AG04449 (cell line): ENCODE measurements at places on chromosomes 2 and 18.

DNA sequence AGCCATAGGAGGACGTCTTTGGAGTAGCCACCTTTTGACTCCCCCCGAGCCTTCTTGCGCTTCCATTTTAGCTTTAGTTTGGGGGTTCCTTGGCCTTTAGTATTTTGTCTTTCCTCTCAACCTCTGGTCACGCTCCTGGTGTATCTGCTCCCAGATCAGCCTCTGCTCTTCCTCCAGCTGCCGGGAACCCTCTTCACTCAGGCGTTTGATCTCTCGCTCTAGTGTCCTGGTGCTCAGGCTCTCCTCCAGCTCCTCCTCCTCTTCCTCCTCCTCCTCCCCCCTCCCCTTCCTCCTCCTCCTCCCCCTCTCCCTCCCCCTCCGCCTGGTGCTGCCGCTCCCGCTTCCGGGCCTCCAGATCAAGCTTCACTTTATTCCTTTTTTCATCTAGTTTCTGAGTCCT lies 1082.3 kb upstream of the TMEFF2 start:
- no peak for DNase-seq

DNA sequence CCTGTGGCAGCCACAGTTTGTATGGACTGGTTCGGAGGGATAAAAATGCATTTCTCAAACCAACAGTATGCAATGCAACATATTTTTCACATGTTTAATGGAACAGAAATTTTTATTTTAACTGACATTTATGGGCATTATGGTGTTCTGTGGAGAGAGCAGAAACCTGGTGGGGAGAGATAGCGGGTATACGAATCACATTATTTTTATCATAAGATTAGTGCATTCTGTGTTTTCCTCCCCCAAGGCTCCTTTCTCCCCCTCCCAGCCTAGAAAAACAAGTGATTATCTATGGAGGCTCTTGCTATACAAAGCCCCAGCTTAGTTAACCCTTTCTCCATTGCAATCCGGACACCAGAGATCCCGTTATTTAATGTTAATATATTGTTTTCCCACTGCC lies 289.8 kb upstream of the PIK3C3 start:
- no peak for DNase-seq

DNA sequence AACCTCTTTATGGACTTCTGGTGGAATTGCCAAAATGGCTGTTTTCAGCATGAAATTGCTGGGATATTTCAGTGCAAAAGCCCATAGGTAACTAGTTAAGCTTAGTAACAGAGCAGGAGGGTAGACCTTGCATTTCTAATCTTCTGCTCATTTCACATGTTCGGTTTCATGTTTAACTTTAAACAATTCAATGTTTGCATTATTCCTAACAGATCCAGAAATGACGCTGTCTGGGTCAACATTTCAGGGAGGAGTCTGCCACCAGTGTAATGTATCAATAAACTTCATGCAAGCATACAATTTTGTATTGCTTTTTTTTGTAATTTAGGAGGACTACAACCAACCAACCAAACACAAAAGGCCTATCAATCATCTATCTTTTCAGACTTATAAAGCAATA lies 22.4 kb downstream of the CABYR start:
- no peak for DNase-seq

DNA sequence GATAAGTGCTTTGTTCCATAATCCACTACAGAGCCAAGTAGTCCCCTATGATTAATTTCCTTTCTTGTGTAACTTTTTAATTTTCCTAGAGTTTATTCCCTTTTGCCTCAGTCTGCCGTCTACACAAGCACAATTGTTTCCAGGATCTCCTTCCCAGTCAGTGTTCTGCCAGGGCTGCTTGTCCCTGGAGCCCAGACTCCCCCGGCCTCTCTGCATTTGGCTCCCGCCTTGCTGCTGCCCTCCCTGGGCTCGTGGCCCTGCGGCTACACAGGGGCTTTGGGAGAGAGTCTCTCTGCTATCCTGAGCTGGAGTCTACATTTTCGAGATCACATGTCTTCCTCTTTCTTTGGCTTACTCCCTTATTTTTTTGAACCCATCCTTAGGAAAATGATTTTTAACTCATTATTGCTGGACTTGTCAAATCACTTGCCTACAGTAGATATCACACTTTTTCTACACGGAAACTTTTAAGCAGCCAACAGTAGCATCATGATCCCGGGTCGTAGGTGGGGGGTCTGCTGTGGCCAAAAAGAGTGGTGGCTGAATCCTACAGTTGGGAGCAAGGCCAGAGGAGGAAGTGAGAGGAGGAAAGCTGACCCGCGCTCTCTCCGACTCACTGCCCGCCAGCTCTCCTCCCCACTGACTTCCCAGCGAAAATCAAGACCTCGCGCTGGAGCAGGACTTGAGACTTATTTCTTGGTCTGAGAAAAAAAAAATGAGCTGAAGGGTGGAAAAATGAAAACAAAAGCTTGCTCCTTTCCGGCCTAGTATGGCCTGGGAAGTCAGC lies 9.4 kb downstream of the FBLN7 start:
- no peak for DNase-seq

DNA sequence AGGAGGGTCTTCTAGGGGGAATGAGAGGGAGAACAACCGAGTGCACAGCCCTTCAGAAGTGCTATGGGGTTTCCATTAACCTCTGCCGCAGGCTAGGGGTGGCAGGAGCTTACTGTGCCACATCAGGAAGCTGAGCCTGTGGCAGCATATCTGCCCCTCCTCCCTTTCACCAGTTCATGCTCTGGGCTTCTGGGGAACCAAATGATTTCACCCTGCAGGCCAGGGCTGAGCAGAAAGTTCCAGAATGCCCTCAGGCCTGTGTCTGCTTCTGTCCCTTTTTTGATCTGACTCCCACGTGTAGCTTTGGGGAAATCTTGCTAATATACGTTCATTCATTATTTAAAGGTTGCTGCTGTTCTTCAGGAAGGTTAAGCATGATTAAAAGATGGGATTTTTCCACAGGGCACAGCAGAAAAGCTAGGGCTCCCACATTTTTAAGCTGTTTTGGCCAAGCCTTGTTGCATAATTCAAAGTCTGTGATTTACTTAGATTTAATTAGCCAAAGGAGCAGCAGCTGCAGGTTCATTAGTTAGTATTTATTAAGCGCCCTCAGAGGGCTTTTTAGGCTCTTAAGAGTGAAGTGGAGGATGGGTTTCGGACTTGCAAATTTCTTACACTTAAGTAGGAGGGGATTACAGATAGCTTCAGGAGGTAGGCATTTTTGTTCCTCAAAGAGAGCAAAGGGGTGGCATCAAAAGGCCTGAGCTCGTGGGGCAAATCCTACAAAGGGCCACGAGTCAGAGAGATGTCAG lies 10.2 kb downstream of the TMEM247 start:
- DNase-seq, result no peak

- DNase-seq, result peak; percentile 56
These were observed 65.8 kb downstream of the RTP5 start for GRCh38 chr2:241935314-241935713.

DNA sequence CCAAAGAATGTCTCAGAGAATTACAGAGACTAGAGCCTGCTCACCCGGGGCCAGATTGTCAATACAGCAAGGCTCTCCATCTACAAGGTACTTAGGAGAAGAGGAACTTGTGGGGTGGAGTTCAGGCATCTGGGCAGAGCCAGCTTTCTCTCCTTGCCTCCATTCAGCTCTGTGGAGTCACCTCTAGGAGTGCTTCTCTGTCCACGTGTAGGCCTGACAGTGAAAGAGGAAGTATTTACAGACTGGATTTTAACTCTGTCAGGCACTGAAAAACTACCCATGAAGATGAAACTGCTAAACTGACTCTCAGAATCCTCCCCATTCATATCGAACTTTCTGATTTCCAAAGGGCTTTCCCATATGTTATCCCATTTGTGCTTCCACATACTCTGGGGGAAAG lies 315.6 kb downstream of the SETBP1 start:
- no peak for DNase-seq

- DNase-seq, result no peak
These were observed 105.0 kb upstream of the RBBP8 start for GRCh38 chr18:22828171-22828570.

- no peak for DNase-seq
These were observed 183.3 kb upstream of the FBXO11 start for GRCh38 chr2:48089644-48090043.

GRCh38 chr2:86275962-86276361 lies 61.5 kb downstream of the REEP1 start:
- DNase-seq, result no peak

DNA sequence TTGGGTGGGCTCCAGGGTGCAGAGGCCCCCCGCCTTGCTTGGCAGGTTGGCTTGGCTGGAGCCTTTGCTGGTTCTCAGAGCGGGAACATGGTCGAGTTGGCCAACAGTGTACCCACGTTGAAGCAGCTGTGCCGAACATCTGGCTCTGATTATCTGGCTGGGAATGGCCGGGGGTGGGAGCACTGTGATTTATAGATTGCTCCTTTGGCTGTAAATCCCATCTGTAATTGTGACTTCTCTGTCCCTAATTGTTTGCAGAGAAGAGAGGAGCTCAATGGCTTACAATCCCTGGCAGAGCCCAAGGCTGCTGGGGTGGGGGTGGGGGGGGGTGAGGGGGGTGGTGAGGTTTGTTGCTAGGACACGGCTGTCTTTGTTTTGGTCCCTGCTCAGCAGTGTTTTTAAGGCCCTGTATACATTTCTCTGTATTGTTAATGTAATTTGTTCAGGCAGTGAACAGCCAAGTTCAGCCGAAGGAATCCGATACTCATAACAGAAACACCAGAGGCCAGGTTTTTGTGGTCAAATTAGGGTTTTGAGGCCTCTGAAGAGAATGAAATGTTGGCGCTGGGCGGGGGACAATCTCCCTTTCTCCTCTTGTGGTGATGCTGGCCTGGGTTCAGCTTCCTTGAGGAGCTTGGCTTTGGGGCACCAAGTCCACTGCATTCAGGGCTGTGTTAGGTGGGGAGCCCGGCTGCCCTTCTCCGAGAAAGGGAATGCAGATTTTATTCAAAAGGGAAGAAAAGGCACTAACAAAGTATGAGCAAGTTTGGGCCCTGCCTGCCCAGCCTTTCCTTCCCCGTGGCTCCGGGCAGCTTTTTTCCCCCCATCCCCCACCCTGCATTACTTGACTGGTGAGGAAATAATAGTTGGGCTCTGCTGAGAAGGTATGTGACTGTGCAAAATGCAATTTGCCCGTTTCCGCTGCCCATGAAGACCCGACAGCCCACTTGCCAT lies 82.5 kb downstream of the TCF7L1 start:
- peak; percentile 79 for DNase-seq

DNA sequence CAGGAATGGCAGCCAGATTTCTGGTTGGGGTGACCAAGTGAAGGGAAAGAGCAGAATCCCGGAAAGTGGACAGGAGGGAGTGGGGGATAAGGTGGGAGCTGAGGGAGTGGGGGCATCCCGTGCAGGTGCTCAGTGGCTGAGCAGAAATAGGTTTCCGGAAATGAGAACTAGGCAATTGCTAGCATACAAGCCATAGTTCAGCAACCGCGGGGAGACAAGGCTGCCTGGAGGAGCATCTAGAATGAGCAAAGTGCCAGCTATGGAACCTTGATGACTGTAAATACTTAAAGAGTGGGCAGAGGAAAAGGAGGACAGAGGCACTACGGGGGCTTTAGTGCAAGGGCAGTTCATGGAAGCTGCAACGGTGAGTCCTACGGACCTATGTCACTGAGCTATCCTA lies 220.2 kb downstream of the BCL11A start:
- no peak for DNase-seq

DNA sequence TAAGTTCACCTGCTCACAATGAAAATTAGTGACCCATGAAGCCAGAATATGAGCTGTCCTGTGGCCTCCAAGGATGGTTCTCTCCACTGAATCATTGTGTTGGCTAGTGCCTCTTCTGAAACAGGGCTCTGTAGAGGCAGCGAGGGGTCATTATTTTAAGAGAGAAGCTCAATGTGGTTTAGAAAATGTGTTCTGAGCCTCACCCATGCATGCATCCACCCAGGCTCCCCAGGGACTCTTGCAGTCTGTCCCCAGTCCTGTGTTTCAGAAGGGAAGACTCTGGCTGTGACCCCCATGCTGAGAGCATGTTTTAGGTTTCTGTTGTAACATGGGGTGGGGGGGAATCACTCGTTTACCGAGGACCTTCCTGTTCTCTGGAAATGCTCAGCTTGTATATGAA lies 135.2 kb downstream of the RNF144A start:
- DNase-seq, result no peak

DNA sequence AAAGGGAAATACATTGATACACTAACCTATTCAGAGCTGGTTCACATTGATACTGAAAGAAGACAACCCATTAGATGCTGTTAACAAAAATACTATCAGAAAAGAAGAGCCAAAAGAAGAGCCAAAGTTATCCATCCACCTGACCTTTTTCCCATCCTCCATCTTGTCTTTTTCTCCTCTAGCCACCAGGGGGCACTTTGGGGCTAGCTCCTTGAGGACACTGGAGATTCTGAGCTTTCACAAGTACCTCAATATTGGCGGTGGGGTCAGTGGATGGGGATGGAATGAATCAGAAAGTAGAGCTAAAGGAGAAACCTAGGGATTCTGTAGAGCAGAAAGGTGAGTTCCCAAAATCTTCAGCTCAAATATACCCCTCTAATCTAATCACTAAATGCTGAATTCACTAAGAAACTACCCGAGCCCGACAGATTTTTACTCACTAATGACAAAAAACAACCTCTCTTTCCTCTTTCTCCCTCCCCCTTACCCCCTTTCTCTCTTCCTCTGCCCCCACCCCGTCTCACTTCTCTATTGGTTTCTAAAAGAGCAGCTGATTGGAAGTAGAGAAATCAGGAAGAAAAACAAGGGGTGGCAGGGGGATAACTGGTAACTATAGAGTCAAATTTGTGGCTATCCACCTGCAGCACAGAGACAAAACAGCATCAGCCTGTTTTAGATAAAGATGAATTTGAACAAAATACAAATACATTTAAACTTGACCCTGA lies 203.3 kb downstream of the TCF4 start:
- no peak for DNase-seq

GRCh38 chr2:178197791-178198190 lies 3.5 kb downstream of the OSBPL6 start:
- no peak for DNase-seq

GRCh38 chr2:110777531-110778311 lies 45.3 kb downstream of the ACOXL start:
- DNase-seq, result no peak

DNA sequence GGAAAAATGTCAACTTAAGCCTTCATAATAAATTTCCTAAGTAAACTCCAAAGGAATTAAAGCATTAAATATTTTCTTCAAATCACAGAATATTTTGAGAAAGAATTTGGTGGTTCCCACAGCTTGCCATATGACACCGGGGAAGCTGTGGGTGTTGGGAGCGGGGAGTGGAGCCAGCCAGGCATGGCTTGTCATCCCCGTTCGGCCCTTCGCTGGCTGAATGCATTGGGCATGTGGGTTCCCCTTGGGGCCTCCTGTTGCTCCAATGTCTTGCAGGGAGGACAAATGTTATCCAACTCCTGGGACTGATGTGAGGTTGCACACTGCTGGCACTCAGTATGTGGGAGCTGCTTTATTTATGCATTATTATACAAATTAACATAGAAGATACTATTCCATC lies 18.6 kb downstream of the NGEF start:
- DNase-seq, result no peak

GRCh38 chr18:48804856-48805610 lies 145.7 kb downstream of the SMAD7 start:
- no peak for DNase-seq

GRCh38 chr2:47255794-47256193 lies 100.7 kb upstream of the STPG4 start:
- no peak for DNase-seq

- no peak for DNase-seq
These were observed 532 bp downstream of the MYOM1 start for GRCh38 chr18:3219241-3219630.
